Activated CD4-positive, alpha-beta T cell treated with anti-CD3 and anti-CD28 coated beads, Interleukin-2, amount 50 U/mL, for 24 hours (primary cell): ENCODE measurements at places on chromosomes 16 and 17.
A peak's percentile ranks its signal among the peaks of the same experiment; 100 is the strongest.

DNA sequence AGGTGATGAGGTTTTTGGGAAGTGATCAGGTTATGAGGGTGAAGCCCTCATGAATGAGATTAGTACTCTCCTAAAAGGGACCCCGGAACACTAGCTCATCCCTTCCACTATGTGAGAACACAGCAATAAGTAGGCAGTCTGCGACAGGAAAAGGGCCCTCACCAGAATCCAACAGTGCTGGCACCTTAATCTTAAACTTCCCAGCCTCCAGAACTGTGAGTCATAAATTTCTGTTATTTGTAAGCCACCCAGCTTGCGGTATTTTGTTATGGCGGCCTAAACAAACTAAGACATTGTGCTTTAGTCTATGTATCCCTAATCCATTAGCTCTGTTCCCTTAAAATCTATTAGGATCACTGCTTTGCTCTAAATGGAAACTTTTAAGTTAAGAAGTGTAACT is 8.5 kb downstream of the SLFN12 start:
- no peak for DNase-seq

GRCh38 chr16:17229766-17230165 is 241.0 kb downstream of the XYLT1 start:
- DNase-seq: no peak

DNA sequence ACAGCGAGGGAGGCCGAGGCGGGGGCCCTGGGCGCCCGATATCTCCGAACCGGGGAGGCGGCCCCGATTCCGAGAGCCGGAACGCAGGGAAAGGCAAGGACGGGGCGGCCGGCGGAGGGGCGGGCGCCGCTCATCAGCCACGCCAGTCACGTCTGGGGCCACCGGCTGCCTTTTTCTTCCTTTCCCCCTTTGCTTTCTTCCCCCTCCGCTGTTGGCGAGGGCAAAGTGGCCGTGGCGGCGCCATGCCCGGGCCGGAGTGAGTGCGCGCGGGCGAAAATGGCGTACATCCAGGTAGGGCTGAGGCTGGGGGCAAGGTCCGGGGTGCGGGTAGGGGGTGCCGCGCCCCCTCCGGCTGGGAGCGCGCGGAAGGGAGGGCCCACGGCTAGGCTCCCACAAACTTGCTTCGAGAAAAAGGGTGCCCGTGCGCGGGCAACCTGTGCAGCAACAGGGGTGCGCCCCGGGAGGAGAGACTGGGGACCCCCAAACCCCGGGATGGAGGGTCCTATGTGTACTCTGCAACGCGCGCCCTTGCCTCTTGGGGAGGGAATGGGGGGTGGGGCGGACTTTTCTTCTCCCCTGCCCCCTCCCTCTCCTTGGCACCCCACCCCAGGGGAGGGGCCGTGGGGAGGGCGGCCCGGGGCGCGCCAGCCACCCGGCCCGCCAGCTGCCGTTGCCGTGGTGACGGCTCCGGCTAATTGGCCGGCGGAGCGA is 486 bp downstream of the SYT17 start:
- DNase-seq: no peak

GRCh38 chr16:59164461-59164860 is 430.3 kb upstream of the GOT2 start:
- DNase-seq: no peak

GRCh38 chr16:84832488-84833143 is 12.8 kb downstream of the CRISPLD2 start:
- no peak for DNase-seq

DNA sequence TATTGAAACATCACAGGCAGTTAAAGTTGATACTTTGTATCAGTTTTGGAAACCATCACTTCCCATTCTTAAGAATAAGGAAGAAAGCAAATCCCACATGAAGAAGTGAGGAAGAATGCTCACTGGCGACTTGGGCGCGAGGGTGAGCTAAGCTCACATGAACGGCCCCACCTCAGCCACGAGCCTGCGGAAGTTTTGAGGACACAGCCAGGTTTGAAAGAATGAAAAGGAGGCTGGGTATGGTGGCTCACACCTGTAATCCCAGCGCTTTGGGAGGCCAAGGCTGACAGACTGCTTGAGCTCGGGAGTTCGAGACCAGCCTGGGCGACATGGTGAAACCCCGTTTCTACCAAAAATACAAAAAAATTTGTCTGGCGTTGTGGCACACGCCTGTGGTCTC is 110.3 kb upstream of the CHMP6 start:
- no peak for DNase-seq

DNA sequence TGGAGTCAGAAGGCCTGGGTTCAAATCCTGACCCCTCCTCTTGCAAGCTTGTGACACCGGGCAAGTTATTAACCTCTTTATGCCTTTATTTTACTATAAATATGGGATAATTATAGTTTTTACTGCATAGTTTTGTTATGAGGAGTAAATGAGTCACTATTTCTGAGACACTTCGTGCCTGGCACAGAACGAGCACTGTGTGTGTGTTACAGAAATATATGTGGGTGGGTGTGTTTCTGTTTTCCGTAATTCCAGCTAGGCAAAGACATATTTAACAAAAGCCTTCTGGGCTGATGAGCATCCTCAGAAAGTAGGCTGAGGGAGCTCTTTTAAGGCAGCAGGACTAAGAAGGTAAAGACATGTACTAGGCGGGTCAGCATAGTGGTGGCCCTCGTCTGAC is 417.9 kb downstream of the MAF start:
- DNase-seq: no peak

GRCh38 chr16:2852731-2853507 is 5.1 kb downstream of the PRSS22 start:
- DNase-seq: no peak

DNA sequence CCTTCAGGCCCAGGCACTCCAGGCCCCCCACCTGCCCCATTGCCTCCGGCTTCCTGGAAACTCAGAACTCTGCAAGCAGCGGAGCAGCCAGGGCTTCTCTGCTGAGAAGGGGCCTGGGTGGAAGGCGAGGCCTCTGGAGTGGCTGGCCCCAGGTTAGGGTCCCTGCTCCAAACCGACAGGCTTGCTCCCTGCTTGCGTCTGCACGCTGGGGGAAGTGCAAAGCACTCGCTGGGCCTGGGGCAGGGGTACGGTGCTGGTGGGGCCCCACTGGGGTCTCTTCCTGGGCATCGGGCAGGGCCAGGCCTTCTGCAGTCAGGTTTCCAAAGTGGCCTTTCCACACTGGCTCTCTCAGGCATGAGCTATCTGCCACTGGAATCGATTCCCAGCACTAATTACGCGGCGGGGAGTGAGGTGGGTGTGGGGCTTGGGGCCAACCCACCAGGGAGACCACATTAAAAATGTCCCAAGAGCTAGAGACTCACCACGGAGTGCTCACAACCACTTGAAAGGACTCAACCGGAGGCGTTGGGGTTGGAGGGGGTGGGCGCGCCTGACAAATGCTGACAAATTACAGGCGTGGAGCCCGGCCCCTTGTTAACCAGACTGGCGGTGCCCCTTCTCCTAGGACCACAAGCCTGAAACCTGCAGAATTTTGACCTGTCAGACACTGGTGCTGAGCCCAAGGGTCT is 17.9 kb downstream of the FAM83G start:
- no peak for DNase-seq

DNA sequence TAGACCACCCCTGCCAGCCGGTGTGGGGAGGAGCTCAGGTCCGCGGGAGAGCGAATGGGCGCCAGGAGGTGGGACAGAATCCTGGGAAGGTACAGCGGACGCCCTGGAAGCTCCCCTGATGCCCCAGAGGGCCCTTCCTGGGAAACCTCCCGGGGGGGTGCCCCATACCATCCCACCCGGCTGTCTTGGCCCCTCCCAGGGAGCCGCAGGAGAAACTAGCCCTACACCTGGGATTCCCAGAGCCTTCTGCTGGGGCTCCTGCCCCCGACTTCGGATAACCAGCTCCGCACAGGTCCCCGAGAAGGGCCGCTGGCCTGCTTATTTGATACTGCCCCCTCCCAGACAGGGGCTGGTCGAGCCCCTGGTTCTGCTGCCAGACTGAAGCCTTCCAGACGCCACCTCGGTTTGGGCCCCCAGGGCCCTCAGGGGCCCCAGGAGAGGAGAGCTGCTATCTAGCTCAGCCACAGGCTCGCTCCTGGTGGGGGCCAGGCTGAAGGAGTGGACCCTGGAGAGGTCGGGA is 3.0 kb upstream of the CBX4 start:
- DNase-seq: no peak

GRCh38 chr17:33798308-33798707 is 456.8 kb upstream of the CCL2 start:
- no peak for DNase-seq

GRCh38 chr16:4371357-4372000 is at the start of gene VASN:
Gene VASN, plus strand, starts transcription at chr16:4371848. Its CDS starts 9,030 bp downstream, at chr16:4380878.
- peak; percentile 56 for DNase-seq

DNA sequence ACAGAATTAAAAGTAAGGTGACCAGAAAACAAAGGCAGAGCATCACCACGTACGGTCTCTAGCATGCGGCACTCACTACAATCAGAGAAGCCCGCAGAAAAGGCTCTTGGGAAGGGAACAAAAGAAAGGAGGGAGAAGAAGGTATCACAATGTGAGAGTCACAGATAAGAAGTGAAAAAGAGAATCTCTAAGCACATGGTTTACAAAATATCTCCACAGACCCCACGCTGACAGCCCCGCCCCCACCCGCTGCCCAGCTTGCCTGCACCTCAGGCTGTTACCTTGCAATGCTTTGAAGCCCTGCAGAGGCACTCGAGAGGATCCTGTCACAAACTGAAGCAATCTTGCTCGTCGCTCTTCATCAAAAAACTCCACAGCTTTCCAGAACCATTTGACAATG is 40.5 kb downstream of the CEP95 start:
- DNase-seq: no peak

DNA sequence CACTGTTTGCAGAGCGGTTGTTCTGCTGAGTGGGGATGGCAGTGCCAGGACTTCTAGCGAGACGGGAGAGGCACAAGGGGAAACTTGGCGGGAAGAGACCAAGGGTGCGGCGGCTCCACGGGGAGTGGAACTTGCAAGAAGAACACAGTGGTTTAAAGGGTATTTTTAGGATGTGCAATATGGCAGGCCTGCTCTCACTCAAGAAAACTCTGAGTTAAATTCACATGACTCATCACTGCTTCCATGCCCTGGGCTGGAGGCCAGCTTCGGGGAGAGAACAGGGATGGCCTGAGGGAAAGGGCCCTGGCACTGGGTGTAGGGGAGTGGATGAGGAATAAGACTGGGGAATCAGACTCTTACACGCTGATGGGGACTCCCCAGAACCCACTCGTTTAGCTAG is 13.3 kb upstream of the CD300LD start:
- DNase-seq: no peak

DNA sequence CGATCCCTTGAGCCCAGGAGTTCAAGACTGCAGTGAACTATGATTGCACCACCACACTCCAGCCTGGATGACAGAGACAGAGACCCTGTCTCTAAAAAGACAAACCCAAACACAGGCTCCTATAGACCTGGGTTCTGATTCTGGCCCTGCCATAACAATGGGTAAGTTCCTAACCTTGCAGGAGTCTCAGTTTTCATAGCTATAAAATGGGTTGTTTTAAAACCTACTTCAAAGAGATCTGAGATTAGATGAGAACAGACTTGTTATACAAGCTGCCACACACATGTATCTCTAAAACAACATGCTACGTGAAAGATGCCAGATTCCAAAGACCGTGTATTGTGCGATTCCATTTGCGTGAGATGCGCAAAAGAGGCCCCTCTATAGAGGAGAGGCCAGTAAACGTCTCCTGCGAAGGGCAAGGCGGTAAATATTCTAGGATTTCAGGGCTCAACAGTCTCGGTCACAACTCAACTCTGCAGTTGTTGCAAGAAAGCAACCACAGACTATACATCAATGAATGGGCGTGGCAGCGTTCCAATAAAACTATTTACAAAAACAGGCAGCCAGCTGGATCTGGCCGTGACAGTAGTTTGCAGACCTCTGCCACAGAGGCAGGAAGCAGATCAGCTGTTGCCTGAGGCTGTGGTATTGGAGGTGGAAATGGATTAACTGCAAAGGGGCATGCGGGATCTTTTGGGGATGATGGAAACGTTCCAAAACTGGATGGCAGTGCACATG is 5.9 kb downstream of the CORO7 start:
- no peak for DNase-seq

DNA sequence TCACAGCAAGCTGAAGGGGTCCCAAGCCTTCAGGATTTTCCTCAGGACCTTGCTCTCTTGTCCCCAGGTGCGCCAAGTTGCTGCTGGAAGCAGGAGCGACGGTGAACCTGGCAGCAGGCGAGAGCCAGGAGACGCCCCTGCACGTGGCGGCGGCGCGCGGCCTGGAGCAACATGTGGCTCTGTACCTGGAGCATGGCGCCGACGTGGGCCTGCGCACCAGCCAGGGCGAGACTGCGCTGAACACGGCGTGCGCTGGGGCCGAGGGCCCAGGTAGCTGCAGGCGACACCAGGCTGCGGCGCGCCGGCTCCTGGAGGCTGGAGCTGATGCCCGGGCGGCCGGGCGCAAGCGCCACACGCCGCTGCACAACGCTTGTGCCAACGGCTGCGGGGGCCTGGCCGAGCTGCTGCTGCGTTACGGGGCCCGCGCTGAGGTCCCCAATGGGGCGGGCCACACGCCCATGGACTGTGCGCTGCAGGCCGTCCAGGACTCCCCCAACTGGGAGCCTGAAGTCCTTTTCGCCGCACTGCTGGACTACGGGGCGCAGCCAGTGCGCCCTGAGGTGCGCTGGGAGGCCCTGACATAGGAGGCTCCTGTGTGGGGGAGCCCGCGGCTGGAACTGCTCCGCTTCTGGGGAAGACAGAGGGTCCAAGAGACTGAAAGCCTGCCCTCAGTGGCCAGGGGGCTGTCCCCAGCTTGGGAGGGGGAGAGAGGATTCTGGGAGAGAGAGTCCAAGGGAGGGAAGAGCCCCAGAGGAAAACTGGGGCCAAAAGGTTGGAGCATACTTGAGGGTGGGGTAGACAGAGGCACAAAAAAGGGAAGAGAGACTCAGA is 6.4 kb downstream of the ASB16 start:
- no peak for DNase-seq
